ENCODE measurements at places on chromosomes 4 and X. TPM values are rescaled to one million over a fixed set of nuclear protein-coding genes. Genes with fewer than 3 reads are reported as not detected.

Gene SLC6A14
- not detected for total RNA-seq

DNA sequence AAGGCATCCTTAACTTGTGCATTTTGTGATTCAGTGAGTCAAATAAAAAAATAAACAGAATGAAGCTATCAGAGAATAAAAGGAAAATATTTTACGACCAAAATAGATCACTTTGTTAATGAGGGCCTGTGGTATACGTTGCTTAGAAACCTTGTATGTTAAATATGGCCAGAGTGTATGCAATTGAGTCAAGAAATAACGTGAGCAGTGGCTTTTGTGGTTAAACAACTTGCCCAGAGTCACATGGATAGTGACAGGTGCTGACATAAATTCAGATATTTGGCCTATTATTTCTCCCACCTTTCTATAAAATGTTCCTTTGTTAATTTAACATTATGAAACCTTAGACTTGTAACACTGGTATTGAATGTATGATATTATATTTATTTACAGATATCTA, 393.4 kb downstream of the PABPC4L start:
- DNase-seq, result no peak

DNA sequence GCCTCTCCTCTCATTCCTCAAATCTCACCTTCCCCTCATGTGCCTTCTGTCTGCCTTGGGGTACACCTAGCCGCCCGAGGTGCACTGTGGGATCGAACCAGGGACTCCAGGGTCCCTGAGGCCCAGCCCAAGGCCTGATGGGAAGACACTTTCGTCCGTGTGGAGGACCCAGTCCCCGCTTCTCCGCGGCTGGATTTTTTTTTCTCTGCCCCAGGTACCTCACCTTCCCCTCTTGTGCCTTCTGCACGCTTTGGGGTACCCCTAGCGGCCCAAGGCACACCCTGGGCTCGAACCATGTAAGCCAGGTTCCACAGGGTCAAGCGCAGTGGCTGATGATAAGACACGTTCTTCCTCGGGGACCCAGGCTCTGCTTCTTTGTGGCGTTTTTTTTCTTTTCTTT, 530.7 kb downstream of the CWH43 start:
- no peak for DNase-seq

Gene GPRIN3
- total RNA-seq, result 1.8 TPM

GRCh38 chr4:52036886-52037530, 1.1 kb downstream of the SGCB start:
- DNase-seq, result no peak

Data from activated B cell treated with CpG ODN at 0.5 μM for 24 hours (primary cell).